ENCODE measurements at places on chromosomes 2 and 18. TPM values are rescaled to one million over a fixed set of nuclear protein-coding genes. Genes with fewer than 3 reads are reported as not detected.

DNA sequence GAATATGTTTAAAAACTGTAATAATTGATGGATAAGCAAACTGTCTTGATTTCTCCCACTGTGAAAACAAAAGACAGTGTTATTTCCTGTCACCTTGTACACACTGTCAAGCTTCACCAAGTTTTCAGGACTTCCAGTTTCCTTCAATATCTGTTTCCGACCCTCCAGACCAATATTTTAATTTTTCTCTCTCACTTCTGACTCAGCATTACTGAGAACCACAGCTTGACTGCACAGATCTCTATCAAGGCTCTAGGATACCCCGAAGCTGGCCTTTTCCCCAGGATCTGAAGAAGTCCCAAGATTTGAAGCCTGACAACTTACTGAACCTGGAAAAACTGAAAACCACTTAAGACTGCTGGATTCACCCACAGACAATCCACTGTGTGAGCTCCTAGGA, 13.2 kb upstream of the SULT1C3 start:
- no peak for DNase-seq

- no peak for DNase-seq
These were observed 1364.9 kb upstream of the NRXN1 start for GRCh38 chr2:52396836-52397235.

DNA sequence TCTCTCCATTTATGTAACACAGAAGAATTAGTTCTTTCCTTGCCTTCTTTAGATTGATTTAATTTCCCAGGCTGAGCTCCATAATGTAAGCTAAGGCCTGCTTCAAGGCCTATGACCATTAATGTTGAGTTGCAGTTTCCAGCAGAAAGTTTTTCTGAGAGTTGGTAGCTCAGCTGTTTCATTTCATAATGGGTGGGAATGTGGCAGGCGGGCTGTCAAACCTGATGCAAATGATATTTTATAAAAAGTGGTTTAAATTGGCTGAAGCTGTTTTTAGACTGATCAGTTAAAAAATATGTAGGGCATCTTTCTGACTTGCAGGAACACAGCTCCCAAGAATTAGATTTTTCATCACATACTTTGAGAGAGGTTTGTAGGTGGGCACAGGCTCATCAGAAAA, 40.4 kb upstream of the FSHR start:
- DNase-seq, result no peak

DNA sequence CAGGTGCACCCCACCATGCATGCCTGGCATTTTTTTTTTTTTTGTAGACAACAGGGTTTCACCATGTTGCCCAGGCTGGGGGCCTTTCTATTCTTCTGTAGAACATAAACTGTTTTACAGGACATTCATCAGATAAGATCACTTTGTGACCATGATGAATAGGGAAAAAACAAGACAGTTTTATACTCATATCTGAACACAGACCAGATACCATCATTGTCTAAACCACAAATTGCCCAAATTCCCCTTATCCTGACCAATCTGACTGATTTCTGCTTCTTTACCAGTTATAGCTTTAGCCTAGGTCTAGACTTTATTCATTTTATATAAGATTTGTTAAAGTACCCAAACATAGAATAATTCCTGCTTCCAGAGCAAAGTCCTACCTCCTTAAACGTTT, 1699.3 kb upstream of the TMEFF2 start:
- no peak for DNase-seq

GRCh38 chr2:224101820-224102630, 62.9 kb upstream of the SERPINE2 start:
- no peak for DNase-seq

DNA sequence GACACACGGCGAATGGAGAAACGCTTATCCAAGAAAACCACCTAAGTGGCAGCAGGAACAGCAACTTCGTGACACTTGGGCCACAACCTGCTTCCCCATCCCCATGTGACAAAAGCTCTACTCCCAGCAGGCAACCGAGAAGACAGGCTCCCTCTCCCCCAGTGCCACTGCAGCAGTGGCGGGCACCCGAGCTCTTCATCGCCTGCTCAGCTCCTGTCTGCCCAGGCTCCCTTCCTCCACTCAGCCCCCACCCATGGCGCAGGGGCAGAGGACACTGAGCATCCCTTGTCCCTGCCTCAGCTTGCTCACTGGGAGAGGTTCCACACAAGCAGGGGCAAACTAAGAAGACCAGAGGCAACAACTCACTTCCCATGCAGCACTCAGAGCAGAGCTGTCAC, 22.9 kb downstream of the SLC66A2 start:
- DNase-seq, result no peak

- DNase-seq, result no peak
These were observed 23.9 kb downstream of the CLIP4 start for GRCh38 chr2:29139152-29139551.

DNA sequence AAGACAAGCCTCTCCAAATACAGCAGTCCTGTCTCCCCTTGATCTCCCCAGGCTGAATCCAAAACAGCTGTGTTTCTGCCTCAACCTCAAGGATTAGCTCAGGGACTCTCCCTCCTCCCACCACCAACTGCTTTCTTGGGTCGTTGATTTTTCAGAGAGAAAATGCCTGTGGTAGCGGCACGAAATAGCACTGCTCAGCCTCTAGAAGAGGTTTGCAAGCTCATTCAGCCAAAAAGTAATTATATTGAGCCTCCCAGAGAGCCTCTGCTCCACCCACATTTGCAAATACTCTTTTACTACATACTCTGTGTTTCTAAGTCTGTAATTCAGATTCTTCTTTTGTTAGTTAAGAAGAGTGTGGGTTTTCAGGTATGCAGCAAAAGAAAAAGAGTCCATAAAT, 396.4 kb upstream of the TNP1 start:
- DNase-seq, result no peak

GRCh38 chr2:210662560-210662959, 106.2 kb downstream of the CPS1 start:
- no peak for DNase-seq

ATAD2B gene
- 6.1 TPM for total RNA-seq

SAG gene
- total RNA-seq, result not detected

ANKAR gene
- total RNA-seq, result 8.1 TPM
